Glutamatergic neuron (in vitro differentiated cells): ENCODE measurements at places on chromosomes 3 and 15. TPM values are rescaled to one million over a fixed set of nuclear protein-coding genes. Genes with fewer than 3 reads are reported as not detected.

- no peaks in the 10 kb centered on the region for H3K4me1 ChIP-seq
- no peak overlapping the region for H3K27ac ChIP-seq
- no peak for DNase-seq
- H3K27me3 ChIP-seq, result no peaks in the 10 kb centered on the region
- H3K36me3 ChIP-seq, result no peaks in the 10 kb centered on the region
Observed at GRCh38 chr15:88779944-88780343, 23.3 kb upstream of the ACAN start.

- no peak overlapping the region for H3K4me3 ChIP-seq
- DNase-seq, result no peak
- H3K36me3 ChIP-seq, result no peaks in the 10 kb centered on the region
- no peak overlapping the region for H3K27ac ChIP-seq
- H3K27me3 ChIP-seq, result peaks cover 1% of the 10 kb centered on the region
- no peaks in the 10 kb centered on the region for H3K4me1 ChIP-seq
Observed at GRCh38 chr3:5019411-5020241, 40.4 kb downstream of the BHLHE40 start.

DNA sequence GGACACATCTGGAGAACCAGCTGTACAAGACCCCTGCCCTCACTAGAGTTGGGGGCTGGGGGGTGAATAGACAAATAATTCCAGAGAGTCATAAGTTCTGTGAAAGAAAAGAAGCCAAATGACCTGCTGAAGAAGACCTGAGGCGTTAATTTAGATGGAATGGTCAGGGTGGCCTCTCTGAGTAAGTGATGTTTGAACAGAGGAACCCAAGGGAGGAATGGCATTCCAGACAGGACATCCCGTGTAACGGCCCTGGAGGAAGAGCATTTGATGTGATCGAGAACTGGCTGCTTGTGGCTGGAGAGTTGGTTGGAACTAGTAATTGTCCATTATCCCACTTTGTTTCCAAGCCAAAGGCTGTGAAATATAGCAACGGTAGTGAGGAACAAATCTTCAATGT, 1.7 kb downstream of the NR2C2 start:
- H3K4me3 ChIP-seq, result peak overlapping the region; percentile 92
- no peak for DNase-seq
- H3K27me3 ChIP-seq, result peaks cover 3% of the 10 kb centered on the region
- peak overlapping the region; percentile 98 for H3K27ac ChIP-seq
- H3K36me3 ChIP-seq, result no peaks in the 10 kb centered on the region

The GSK3B gene
- total RNA-seq, result 138 TPM

The WDR72 gene
- total RNA-seq, result 1.1 TPM

DNA sequence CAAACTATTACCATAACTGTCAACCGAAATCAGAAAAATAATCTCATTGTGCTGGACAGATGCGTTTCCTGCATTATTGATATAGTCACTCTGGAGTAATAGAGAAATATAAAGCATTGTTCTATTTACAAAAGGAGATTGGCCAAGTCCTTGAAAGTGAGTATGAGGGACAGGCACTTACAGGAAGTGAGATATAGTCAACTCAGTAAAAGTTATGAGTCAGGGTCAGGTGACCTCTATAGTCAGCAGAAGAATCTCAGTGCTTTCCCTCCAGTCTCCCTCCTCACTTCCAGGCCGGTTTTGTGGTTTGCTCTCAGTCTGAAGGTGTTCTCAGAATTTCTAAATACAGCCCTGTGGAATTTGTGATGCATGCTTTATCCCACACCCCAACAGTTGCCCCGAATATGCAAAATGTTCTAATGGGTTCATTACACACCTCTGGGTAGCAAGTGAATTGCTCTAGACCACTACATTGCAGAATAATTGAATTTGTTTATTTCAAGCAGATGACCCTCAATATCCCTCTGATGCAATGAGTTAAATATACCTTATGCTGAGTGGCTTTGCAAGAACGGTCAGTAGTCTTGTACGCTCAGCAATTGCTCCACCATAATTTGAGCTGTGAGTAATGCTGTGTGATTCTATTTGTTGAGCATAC, 787.7 kb downstream of the MCTP2 start:
- no peak overlapping the region for H3K4me3 ChIP-seq
- H3K27ac ChIP-seq, result no peak overlapping the region
- H3K27me3 ChIP-seq, result no peaks in the 10 kb centered on the region
- H3K4me1 ChIP-seq, result peaks cover 2% of the 10 kb centered on the region
- DNase-seq, result no peak

GRCh38 chr3:139318431-139318816, 25.4 kb upstream of the MRPS22 start:
- H3K27me3 ChIP-seq, result peaks cover 2% of the 10 kb centered on the region
- no peaks in the 10 kb centered on the region for H3K36me3 ChIP-seq
- DNase-seq, result no peak
- H3K4me1 ChIP-seq, result no peaks in the 10 kb centered on the region
- H3K27ac ChIP-seq, result no peak overlapping the region

DNA sequence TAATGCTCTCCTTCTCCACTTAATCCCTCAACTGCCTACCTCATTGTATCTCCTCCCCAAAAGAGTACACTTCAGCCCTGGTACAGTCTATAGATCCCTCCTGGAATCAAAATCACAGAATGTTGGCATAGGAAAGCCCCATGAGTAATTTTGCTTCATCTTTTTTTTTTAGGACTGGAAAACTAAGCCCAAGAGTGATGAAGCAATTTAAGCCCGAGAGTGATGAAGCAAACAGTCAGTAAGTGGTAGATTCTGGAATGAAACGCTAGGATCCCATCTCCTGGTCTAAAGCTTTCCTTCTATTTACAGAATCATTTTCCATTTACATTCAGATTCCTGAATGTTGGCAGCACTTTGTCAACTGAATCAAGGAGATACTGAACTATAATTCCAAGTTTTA, 29.8 kb upstream of the PLAAT1 start:
- no peaks in the 10 kb centered on the region for H3K36me3 ChIP-seq
- H3K4me1 ChIP-seq, result peaks cover 10% of the 10 kb centered on the region
- DNase-seq, result no peak
- no peak overlapping the region for H3K4me3 ChIP-seq

The TLR9 gene
- total RNA-seq, result 0.37 TPM

The TM4SF4 gene
- not detected for total RNA-seq

The PLCH1 gene
- total RNA-seq, result 1.1 TPM
